ENCODE measurements at places on chromosomes 16 and 17. TPM values are rescaled to one million over a fixed set of nuclear protein-coding genes. Genes with fewer than 3 reads are reported as not detected.

GRCh38 chr17:37530420-37530819, 40.7 kb downstream of the DUSP14 start:
- H3K4me3 ChIP-seq, result no peak overlapping the region
- peaks cover 70% of the 10 kb centered on the region for H3K36me3 ChIP-seq
- no peaks in the 10 kb centered on the region for H3K4me1 ChIP-seq
- H3K27ac ChIP-seq, result no peak overlapping the region

- peak overlapping the region; percentile 96 for H3K4me3 ChIP-seq
- peaks cover 39% of the 10 kb centered on the region for H3K4me1 ChIP-seq
- peak; percentile 90 for DNase-seq
Measured at GRCh38 chr17:48908853-48909394, 717 bp downstream of the UBE2Z start.

- H3K36me3 ChIP-seq, result peaks cover 24% of the 10 kb centered on the region
- no peaks in the 10 kb centered on the region for H3K27me3 ChIP-seq
- no peak overlapping the region for H3K4me3 ChIP-seq
- no peaks in the 10 kb centered on the region for H3K4me1 ChIP-seq
- no peak for DNase-seq
Measured at GRCh38 chr16:68166264-68166663, 69.7 kb downstream of the ESRP2 start.

DNA sequence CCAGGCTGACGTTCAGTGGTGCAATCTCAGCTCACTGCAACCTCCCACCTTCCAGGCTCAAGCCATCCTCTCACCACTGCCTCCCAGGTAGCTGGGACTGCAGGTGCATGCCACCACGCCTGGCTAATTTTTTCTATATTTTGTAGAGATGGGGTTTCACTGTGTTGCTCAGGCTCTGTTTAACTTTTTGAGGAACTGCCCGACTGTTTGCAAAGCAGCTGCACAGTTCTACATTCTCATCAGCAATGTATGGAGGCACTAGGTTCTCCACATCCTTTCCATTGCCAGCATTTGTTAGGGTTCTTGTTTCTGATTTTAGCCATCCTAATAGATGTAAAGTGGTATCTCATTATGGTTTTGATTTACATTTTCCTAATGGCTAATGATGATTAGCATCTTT, 9.4 kb downstream of the TNRC6A start:
- no peak overlapping the region for H3K27ac ChIP-seq
- peaks cover 46% of the 10 kb centered on the region for H3K4me1 ChIP-seq
- H3K36me3 ChIP-seq, result peaks cover 1% of the 10 kb centered on the region
- DNase-seq, result no peak

DNA sequence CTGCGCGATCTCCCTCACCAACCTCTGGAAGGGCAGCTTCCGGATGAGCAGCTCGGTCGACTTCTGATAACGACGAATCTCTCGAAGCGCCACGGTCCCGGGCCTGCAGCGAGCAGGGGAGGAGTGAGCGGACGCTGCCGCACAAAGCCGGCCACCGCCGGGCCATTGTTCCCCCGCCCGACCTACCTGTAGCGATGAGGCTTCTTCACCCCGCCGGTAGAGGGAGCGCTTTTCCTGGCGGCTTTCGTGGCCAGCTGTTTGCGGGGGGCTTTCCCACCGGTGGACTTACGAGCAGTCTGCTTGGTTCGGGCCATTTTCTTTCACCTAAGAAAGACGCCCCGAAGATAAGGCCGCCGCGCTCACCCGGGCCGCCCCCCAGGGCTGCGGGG, 5.8 kb upstream of the UNK start:
- H3K4me1 ChIP-seq, result peaks cover 55% of the 10 kb centered on the region
- peak overlapping the region; percentile 97 for H3K27ac ChIP-seq
- H3K27me3 ChIP-seq, result no peaks in the 10 kb centered on the region
- peaks cover 35% of the 10 kb centered on the region for H3K36me3 ChIP-seq
- peak overlapping the region; percentile 90 for H3K4me3 ChIP-seq
- no peak for DNase-seq

DNA sequence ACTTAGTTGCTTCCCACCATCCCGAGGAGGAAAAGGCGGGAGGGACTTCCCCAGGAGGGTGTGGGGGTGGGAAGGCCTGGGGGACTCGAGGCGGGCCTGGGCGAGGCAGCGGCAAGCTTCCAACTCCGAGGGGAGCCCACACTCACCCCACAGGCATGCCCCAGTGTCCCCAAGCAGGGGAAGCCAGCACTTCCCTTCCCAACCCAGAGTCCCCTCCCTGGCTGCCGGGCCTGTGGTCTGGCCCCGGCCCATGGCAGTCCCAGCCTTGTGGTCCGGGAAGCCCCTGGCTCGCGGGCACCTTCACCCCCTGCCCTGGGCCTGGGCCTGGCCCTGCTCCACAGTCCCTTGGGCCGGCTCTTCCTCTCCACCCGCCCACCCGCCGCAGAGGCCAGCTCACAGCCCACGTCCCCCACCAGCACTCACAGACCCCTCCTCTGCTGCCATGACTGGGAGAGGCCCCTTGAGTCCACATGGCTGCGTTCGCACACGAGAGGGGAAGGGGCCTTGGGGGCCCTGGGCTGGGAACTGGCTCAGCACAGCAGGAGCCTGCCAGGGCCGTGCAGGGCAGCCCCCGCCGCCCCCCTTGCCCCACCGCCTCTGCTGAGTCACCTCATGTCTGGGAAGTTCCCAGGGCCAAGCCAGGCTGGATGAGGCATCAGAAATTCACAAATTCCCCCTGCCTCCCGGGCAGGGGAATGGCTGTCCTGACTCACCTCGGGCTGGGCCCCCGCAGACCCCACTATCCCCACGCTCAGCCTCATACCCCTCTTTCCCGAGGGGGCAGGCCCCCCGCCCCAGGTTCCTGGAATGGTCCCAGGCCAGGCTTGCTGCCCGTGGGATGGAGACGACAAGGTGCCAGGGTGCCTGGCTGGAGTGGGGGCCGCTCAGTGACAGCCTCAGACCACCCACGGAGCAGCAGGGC, 27.8 kb downstream of the BAHCC1 start:
- no peak for DNase-seq
- no peaks in the 10 kb centered on the region for H3K27me3 ChIP-seq
- peak overlapping the region; percentile 90 for H3K27ac ChIP-seq
- H3K4me1 ChIP-seq, result peaks cover 71% of the 10 kb centered on the region

- H3K36me3 ChIP-seq, result no peaks in the 10 kb centered on the region
- H3K4me1 ChIP-seq, result no peaks in the 10 kb centered on the region
- no peak overlapping the region for H3K27ac ChIP-seq
- H3K4me3 ChIP-seq, result no peak overlapping the region
- H3K27me3 ChIP-seq, result no peaks in the 10 kb centered on the region
- DNase-seq, result no peak
Measured at GRCh38 chr16:72637306-72637705, 410.6 kb downstream of the ZFHX3 start.

DNA sequence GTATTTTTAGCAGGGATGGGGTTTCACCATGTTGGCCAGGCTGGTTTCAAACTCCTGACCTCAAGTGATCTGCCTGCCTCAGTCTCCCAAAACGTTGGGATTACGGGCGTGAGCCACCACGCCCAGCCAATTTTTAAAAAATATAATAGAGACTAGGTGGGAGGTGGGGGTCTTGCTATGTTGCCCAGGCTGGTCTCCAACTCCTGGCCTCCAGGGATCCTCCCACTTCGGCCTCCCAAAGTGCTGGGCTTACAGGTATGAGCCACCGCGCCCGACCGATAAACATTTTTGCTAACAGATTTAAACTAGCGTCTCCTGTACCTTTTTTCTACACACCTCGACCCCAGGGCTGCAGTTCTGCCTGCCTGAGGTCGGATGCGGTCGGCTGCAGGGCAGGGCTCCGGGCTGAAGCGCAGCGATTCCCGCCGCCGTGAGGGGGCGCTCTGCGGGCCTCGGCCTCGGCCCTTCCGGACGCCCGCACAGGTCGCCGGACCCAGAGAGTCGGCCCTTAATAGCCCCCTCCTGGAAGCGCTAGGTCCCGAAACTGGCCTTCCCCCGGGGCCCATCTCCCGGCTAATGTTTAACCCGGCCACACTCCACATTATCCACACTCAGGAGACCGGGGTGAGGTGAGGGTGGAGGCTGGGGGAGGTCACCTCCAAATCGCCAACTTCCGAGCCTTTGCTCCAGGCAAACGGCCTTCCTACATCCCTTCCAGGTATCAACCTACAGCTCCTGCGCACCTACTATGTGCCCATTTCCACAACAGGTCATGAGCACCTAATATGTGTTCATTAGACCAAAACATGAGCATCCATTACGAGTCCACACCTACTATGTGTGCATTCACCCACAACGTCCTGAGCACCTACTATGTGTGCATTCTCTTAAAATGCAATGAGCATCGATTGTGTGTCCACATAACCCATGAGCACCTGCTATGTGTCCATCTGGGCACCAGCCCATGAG, 2.0 kb upstream of the GLIS2 start:
- H3K27me3 ChIP-seq, result peaks cover 8% of the 10 kb centered on the region
- no peaks in the 10 kb centered on the region for H3K36me3 ChIP-seq
- no peak for DNase-seq
- no peak overlapping the region for H3K4me3 ChIP-seq
- no peak overlapping the region for H3K27ac ChIP-seq

DNA sequence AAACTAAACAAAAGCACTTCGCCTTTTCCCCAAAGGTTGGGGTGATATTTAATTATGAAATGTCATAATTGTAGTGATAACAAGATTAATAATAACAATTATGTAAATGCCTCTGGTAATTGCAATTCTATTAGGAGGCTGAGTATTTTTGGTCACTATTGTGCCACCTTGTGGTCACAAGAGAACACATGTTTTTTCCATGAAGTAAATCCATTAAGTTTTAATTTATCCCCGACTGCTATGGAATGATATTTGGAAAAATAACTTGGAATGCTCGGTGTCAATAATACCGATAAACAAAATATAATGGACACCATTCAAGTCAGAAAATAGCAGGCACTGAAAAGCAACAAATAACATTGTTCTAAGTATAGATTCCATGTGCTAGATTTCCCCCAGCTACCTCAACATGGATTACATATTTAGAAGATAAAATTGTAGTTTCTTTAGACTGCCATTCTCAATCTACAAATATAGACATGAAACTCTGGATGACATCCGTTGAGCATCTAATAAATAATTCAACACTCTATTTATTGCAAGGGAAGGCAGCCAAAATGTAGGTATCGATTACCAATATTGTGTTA, 25.0 kb upstream of the KCNJ2 start:
- no peaks in the 10 kb centered on the region for H3K36me3 ChIP-seq
- peaks cover 10% of the 10 kb centered on the region for H3K4me1 ChIP-seq
- no peak overlapping the region for H3K4me3 ChIP-seq
- H3K27me3 ChIP-seq, result no peaks in the 10 kb centered on the region

DNA sequence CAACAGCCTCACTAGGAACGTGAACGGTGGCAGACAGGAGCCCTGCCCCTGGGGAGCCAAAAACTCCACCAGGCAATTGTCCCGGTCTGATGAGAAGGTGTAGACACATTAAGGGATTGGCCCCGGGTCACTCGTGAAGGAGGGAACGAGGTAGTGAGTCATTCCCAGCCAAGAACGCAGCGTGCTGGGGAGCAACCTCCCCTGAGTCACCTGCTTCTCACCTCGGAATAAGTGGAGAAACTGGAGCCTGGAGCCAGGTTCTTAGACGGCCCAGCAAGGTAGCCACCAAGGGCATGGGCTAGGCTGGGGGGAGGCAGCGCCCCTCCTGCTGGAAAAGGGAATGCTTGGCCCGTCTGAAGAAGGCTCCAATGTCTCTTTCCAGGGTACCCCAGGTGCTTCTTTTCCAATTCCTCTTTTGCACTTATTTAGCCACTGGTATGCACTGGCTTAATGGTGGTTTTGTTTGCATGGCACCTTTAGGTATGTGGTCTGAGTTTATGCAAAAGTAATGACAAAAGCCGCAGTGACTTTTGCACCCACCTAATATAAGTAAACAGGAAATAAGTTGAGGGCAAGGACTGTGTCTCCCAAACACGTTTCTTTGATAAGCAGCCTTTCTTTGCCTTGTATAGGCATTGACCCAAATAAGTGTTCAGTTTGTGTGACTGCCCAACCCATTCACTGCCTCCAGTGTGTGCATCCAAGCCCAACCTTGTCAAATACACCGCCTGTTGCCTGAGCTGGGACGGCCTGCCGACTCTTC, 1.8 kb upstream of the HELZ start:
- DNase-seq, result peak; percentile 67
- no peaks in the 10 kb centered on the region for H3K27me3 ChIP-seq
- no peaks in the 10 kb centered on the region for H3K36me3 ChIP-seq
- peak overlapping the region; percentile 94 for H3K4me3 ChIP-seq

The FBXL16 gene
- 13.7 TPM for total RNA-seq

The GRIN2A gene
- total RNA-seq, result 5.4 TPM

Data from suprapubic skin (tissue), 4 donors.